ENCODE measurements at places on chromosomes 3 and 15.

DNA sequence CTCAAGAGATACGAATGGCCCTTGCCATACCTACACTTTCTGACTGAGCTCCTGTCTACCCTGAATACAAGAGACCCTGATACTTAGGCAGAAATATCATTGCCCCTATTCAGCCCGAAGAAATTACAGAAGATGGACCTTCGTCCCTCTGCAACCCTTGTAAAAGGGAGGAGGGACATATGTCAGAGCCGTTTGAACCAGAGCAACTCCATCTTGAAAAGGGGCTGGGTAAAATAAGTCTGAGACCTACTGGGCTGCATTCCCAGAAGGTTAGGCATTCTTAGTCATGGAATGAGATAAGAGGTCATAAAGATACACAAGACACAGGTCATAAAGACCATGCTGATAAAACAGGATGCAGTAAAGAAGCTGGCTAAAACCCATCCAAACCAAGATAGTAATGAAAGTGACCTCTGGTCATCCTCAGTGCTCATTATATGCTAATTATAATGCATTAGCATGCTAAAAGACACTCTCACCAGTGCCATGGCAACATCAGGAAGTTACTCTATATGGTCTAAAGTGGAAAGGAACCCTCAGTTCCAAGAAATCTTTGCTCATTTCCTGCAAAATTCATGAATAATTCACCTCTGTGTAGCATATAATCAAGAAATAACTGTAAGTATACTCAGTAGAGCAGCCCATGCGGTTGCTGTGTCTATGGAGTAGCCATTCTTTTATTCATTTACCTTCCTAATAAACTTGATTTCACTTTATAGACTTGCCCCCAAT is 49.7 kb upstream of the GPD1L start:
- DNase-seq: no peak

DNA sequence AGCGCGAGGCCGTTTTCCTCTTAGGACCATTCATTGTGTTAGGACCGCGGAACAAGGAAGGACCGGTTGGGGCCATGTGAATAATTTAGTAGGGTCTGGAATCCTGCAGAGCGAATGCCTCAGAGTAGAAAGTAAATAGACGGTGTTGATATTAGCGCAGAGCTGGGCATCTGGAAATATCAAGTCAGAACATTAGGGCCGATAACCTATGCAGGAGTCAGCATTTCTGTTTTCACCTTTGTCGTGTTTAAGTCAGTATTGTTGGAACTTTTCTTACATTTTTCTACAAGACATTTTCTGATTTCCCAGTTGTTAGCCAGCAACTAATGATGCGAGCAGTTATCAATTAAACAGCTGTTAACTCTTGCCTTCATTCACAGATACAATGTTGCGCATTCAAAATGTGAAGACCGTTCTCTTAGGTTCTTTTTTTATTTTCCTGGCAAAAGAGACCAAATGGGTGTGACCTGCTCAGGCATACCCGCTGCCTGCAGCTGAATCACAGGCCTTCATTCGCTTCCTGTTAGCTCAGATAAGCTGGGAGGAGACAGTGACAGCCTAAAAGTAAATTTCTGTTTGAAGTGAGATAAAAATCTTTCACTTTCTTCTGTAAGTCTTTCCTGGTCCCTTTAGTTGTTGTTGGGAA is 966 bp upstream of the PKM start:
- peak; percentile 21 for DNase-seq

- DNase-seq: no peak
Measured at GRCh38 chr3:165404357-165405027, 208.3 kb upstream of the SLITRK3 start.

DNA sequence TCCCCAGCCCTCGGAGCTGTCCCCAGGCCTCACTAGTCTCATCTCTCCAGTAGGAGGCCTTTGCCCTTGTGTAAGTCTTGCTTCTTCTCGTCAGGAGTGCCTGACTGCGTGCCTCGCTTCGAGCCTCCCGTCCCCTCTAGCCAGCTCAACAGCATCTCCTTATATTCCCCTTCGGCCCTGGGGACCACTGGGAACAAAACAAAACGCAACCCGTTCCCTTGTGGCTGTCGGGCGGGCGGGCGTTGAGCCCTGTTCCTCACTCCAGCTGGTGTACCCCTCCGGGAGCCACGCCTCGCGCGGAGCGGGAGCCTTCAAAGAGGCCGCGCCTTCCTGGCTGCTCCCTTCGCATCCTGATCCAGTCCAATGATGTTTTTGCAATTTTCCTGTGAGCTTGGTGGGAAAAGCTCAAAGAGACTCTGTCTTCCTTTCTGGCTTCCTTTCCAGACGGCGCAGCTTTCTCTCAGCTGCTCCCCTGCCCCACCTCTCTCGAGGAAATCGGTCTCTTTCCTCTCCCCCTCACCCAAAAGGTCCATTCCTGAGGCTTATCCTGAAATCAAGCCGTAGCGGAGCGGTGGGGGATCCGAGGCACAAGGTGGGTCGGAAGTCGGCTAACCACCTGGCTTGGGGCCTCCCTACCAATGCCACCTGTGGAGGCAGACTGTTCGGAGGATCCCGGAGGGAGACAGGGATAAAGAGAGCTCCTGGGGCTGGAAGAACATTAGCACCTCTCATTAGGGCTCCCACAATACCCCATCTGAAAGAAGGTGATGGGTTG is 33.4 kb upstream of the SRP14 start:
- no peak for DNase-seq

GRCh38 chr3:128412180-128413002 is 54.3 kb downstream of the DNAJB8 start:
- DNase-seq: no peak

DNA sequence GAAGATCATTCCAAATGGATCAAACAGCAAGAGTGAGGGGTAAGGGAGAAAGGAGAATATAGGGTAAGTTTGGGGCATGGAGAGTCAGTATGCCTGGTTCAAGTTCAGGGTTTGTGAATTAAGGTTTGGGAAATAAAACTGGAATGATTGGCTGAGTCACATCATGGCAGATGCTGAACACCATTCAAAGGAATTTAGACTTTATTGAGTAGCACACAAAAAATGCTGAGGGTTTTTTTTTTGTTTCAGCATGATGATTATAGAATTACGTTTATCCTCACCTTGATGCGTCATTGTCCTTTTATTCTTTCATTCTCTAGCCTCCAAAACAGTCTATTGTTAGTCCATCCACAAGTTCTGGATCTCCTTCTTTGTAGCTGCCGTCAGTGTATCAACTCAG is 220.0 kb upstream of the UMPS start:
- no peak for DNase-seq

DNA sequence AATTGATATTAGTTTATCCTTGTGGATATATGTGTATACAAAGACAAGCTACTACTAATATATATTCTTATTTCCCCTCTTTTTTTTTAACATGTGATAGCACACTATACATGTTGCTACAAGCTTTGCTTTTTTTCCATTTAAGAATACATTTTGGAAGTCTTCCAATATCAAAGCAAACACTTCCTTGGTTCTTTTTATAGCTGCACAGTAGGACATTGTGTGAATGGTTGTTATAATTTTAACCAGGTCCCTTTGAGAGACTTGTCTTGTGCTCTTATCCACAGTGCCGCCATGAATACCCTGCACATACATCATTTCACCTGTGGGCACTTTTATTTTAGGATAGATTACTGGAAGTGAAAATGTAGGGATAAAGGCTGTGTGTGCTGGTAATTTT is 88.7 kb downstream of the CACNA2D3 start:
- DNase-seq: no peak

DNA sequence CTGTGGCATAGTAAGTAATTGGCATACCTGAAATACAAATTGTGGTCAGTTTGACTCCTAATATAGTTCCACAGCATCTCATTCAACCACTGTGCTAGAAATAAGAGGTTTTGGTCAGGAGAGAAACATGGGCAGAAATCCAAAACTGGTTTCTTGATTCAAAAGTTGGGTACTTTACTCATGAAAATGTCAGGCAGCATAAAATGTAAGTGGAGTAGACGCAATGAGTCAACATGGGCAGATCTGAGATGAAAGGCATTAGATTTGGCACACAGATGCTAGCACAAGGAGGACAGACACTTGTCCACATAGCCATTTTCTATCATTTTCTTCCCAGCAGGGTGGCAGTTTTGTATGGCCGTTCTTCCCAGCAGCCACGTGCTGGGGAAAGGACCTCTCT is 255.8 kb upstream of the CDIN1 start:
- DNase-seq: no peak

DNA sequence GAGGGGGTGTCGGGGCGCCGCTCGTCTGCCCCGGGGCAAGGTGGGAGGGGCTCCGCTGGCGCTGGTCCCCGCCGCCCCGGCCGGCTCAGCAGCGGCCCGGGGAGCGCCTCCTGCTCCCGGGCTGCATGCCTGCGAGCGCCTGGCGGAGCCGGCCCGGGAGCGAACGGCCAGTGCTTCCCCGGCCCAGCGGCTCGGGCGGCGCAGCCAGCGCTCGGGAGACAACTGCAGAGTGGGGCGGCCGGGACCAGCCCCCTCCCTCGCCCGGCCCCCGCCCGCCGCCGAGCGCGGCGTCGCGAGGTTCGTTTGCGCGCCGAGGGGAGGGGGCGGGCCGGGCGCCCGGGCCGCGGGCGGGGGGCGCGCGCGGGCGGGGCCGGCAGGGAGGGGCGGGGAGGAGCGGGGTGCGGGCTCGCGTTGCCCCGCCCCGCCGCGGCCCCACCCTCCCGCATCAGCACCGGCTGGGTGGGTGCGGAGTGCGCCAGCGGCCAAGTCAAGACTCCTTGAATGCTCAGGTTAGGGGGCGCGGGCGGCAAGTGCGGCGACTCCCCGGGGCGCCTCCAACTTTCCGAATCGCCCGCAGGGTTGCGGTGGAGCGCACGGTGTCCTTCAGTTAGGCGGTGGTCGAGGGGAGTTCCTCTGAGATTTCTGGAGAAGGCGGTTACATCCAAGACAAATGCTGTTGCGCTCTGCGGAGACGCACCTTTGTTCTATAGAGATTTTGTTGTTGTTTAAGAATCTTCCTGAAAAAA is at the start of gene RGMA:
Gene RGMA, minus strand, starts transcription at position 231 of the 746 bp plus-strand sequence. CDS start 279 bp downstream, outside the sequence.
- DNase-seq: no peak

- DNase-seq: no peak
Measured at GRCh38 chr15:51516291-51516690, 106.3 kb downstream of the DMXL2 start.

DNA sequence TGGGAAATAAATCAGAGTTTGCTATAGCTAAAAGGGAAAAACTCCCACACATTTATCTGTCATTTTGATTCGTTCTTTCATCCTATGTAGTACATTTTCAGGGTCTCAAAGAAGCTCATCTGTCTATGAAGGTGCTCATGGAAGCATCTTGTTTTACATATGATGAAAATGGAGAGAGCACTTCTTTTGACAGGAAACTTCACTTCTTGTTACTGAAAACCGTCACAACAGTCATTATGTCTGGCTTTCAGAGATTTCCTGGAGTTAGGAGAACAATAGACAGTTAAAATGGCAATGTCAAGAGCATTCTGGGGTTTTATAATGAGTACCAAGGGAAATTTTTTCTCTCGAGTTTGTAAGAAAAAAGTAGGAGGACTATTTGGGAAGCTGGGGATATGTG is 83.3 kb downstream of the TMEM108 start:
- no peak for DNase-seq

DNA sequence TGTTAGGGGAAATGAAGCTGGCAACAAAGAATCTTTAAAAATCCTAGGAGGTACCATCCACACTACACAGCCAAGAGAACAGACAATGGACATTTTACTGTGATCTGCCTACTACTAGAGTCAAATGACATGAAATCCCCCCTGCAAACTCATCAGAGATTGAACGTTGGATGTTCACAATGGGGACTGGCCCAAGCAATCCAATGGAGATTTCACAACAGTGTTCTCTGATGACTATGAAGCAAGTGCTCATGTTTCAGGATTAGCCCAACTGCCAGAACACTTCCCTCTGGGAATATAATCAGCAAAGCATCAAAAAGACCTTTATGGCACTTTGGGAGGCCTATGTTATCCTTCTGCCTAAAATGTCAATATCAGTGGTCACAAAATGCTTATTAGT is 97.8 kb downstream of the IGSF11 start:
- DNase-seq: peak; percentile 39

DNA sequence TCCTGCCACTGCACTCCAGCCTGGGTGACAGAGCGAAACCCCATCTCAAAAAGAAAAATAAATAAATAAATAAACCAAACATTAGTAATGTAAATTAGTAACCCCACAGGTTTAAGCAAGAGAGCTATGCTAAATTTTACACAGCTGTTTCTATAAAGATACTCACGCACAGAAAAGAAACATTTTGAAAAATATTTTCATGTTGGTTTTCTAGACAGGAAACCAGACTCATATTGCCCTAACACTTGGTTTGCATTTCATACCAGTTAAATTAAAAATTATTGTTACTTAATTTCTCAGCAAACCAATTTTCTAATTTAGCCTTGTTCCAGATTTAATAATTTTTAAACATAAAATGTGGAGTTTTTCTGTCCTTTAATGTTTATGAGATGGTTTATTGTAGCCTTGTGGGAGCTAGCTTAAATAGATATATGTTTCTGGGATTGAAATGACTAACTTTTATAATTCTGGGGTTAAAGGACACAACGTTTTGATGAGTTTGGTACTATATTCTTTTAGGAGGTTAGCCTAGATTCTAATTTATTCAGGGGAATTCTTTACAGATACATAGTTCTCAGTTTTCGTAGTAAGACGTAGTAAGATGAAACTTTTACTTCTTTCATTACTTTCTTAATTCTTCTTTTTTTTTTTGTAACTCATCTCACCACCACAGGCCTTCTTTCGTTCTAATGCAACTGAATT is 42.6 kb upstream of the SLC4A7 start:
- no peak for DNase-seq

DNA sequence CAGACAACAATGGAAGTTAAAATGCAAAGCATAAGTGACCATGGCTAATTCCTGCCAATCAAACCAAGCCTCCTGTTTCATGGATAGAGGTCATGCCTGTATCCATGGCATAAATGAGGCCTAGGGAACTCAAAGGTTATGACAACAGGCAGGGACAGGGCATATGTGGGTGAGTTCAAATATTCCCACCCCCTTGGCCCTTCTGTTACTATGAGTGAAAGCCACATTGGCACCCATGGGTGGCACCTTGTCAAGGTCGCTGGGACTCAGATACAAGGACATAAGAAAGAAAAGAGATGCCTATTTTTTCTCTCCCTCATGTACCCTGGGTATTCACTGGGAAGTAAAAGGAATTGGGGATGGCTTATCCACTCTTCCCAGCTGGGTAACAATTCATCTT is 25.3 kb upstream of the TMEM45A start:
- DNase-seq: no peak

DNA sequence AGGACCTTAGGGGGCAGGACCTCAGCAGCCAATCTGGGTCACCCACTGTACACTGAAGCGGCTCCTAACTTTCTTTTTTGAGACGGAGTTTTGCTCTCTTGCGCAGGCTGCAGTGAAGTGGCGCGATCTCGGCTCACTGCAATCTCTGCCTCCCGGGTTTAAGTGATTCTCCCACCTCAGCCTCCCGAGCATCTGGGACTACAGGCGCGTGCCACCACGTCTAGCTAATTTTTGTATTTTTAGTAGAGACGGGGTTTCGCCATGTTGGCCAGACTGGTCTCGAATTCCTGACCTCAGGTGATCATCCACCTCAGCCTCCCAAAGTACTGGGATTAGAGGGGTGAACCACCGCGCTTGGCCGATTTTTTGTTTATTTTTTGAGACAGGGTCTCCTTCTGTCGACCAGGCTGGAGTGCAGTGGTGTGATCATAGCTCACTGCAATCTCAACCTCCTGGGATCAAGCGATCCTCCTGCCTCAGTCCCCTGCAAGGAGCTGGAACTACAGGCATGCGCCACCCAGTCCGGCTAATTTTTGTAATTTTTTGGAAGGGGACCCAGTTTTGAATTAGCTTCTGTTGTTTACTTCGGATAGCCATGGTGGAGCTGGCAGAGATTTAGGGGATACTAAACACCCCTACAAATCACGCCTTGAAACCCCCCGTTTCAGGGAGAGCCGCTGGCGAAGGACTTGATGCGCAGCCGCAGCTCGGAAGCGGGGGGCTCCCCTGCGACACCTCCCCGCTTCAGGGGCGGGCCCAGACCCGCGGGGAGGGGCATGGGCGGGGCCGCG is 1.5 kb upstream of the CLK3 start:
- DNase-seq: no peak
